ENCODE measurements at places on chromosomes 13 and 19.

GRCh38 chr19:567296-567900, 5.0 kb upstream of the BSG start:
- no peak for DNase-seq

GRCh38 chr19:56105090-56105701, 15.9 kb downstream of the ZNF787 start:
- DNase-seq = peak; percentile 30

DNA sequence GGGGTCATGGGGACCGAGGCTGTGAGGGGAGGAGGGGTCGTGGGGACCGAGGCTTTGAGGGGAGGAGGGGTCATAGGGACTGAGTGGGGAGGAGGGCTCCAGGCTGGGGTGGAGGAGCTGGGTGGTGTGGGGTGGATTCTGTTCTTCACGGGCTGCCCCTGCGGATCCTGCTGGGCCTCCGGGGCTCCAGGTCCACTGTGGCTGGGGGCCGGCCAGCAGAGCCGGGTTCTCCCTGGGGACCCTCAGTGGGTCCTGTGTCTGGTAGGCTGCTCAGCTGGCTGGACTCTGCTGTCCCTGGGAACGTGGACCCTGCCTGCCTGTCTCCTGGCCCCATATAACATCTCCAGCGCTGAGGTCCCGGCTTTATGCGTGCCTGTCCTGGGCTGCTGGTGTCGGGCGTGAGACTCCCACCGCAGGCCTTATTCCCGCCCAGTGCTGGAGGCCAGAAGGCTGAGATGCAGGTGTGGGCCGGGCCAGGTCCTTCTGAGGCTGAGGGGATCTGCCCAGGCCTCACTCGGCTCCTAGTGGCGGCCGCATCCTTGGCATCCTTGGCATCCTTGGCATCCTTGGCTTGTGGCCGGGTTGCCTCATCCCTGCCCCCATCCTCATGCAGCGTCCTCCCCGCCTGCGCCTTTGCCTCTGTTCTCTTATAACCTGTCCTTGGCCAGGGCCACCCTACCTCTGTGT, 19.8 kb upstream of the GNA15 start:
- DNase-seq = no peak

DNA sequence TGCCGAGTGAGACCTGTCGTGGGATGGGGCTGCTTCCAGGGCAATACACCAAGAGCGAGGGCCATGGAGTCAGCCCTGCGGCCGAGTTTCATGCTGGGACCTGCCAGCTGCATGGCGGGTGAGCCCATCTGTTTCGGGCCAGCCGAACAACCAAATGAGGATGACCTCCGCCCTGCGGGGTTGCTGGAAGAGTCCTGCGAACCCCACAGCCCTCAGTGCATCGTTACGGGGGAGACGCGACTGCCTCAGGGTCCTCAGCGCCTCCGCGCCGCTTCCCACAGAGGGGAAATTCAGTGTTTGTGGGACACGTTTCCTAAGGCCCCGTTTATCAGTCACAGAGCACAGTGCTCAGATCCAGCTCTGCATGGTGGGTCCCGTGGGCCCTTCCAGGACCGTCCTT, 22.0 kb downstream of the SLC15A1 start:
- no peak for DNase-seq

DNA sequence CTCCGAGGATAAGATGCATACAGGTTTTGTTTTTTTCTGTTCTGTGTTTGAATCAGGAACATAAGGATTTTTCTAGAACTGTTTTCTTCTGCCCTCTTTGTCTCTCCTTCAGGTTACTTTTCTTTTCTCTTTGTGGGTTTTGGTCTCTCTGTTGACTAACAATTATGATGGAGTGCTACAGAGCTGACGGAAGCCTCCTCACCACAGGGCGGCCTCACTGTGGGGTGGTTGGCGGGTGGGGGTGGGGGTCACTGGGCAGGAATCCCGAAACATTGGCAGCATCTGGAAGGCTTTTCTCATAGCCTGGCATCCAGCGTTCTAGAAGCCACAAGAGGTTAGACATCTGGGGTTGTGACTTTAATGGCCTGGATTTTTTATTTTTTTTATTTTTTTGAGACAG, 12.0 kb upstream of the MATK start:
- DNase-seq = no peak

- no peak for DNase-seq
Measured at GRCh38 chr13:110676595-110677587, 29.0 kb downstream of the CARS2 start.

DNA sequence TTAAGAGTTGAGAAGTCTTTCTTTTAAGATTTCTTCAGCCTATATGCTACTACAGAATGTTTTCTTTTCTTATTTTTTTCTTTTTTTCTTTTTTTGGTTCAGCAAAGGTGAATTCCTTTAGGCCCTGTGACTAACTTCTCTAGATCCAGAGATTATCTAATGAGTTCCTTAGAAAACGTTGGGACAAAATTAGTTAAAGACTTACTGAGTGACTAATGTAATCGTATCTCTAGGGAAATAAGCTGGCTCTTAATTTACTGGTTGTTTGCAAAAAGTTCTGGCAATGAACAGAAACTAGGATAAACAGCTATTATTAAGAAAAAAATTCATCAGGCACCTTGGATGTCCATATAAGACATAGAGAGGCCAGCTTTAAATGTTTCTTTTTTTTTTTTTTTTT, 30.7 kb upstream of the CSNK1A1L start:
- no peak for DNase-seq

GRCh38 chr19:1266916-1267476, 2.1 kb upstream of the CIRBP start:
- no peak for DNase-seq

- no peak for DNase-seq
Measured at GRCh38 chr13:48412881-48413351, at the start of gene LPAR6. Gene LPAR6, minus strand, starts transcription at chr13:48413113. Its CDS starts 690 bp downstream, at chr13:48412423.

- DNase-seq = no peak
Measured at GRCh38 chr19:10113592-10113963, 2.1 kb downstream of the P2RY11 start.

- no peak for DNase-seq
Measured at GRCh38 chr19:16619457-16619856, 8.5 kb downstream of the MED26 start.

- DNase-seq = no peak
Measured at GRCh38 chr19:38538386-38538785, 79.4 kb downstream of the MAP4K1 start.

- DNase-seq = no peak
Measured at GRCh38 chr19:33508009-33508408, 13.6 kb downstream of the PEPD start.

GRCh38 chr13:51632591-51633362, 48.5 kb downstream of the WDFY2 start:
- no peak for DNase-seq

DNA sequence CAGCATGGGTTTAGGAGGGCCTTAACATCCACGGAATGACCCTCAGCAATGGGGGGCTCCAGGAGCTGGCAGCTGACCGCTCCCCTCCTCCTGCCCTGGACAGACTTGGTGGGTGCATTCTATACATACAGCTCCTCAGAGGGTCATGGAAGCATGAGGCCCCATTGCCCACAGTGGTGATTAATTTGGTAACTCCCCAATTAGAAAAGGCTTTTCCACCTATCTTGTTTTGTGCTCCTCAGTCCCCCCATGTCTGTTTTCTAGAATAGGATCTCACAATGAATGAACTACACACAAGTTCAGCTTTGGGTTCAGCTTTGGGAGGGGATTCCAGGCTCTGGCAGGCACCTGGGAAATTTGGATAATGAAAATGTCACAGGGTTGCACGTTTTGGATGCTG, 707.8 kb downstream of the UQCRFS1 start:
- DNase-seq = no peak

DNA sequence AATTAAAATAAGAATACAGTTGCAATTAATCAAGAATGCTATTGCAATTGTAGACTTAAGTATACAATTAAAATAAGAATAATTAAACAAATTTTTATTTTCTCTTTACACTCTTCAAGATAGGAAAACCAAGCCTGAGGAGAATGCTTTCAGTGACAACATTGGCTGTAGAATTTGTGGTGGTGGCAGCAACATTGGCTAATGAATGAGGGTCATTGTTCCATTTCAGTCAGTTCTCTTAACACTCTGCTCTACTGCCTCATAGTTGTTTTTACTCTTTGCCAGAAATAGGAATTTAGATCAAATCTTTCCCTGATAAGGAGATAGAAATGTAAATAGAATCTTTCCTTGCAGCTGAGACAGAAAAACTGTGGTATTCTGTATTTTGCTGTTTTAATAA, 391.6 kb downstream of the PCDH20 start:
- no peak for DNase-seq

DNA sequence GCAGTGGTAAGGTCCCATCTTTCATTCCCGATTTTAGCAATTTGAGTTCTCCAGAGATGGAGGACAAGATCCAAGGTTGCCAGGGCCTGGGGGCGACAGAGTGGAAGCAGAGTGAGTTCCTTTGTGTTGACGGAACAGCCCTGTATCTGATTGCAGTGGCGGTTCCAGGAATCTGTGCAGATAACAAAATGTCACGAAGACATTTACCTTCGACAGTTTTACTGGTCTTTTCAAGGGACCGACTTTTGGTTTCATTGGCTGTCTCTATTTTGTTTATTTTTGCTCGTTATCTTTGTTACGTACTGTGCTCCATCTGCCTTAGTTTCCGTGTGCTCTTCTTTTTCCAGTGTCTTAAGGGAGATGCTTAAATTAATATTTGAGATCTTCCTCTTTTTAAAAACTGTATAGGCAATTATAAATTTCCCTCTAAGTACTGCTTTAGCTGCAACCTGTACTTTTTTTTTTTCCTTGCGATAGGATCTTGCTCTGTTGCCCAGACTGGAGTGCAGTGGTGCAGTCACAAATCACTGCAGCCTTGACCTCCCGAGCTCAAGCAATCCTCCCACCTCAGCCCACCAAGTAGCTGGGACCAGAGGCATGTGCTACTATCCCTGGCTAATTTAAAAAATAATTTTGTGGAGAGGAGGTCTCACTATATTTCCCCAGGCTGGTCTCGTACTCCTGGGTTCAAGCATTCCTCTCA, 23.2 kb downstream of the KDM4B start:
- no peak for DNase-seq

GRCh38 chr13:36975172-36975571, 24.0 kb downstream of the ALG5 start:
- DNase-seq = no peak

- peak; percentile 100 for DNase-seq
Measured at GRCh38 chr19:47514869-47515588, at the start of gene NAPA. Gene NAPA, minus strand, starts transcription at chr19:47515063. Its CDS starts 123 bp downstream, at chr19:47514940.

GRCh38 chr19:32022044-32022640, 323.3 kb upstream of the ZNF507 start:
- DNase-seq = no peak

GRCh38 chr13:28052945-28053344, 47.4 kb downstream of the FLT3 start:
- DNase-seq = no peak

DNA sequence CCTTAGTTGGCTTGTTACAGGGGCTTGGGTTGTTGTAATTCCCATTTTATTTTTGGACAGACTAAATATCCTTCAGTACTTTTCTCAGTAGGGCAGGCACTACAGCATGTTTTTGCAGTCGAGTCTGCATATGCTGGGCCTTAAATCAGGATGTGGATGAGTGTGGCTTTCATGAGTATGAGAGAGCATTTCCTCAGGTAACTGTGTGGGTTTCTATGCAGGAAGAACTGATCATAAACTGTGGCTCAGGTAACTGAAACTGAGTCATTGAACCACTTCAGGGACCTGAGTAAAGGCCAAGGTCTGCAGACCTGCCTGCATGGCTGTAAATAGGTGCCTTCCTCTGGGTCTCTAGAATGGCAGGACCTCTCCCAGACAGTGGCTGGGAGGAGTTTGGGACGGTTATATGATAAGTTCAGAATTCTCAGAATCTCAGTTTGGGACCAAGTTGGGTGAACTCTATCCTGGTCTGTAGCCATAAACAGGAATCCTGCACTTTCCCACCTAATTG, 112.1 kb downstream of the ZNF737 start:
- DNase-seq = no peak

DNA sequence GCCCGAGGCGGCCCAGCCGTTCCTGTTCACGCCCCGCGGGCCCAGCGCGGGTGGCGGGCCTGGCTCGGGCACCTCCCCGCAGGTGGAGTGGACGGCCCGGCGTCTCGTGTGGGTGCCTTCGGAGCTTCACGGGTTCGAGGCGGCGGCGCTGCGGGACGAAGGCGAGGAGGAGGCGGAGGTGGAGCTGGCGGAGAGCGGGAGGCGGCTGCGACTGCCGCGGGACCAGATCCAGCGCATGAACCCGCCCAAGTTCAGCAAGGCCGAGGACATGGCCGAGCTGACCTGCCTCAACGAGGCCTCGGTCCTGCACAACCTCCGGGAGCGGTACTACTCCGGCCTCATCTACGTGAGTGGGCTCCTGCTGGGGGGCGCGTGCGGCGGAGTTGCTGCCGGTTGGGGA, 7.0 kb downstream of the MYH14 start:
- DNase-seq = no peak

DNA sequence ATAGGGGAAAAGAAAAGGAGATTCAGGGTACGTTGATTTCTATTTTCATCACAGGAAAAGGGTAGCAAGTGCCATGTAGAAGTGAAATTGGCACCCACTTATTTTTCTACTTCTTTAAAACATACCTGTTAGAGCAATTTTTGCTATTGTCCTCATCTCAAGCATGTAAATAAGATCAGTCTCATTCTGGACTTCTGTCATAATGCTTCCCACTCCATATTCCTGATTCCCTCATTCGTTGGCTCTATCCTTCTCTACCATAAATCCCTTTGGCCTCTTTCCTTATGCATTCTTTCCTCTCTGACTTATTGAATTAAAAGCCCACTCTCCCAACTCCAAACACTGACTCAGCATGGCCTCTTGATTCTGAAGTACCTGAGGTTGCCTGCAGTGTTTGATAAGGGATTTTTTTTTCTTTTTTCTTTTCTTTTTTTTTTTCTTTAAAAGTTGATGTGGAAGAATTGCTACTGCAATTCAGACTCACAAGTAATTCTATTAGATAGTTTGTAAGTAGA, 465.7 kb downstream of the SLITRK6 start:
- no peak for DNase-seq

DNA sequence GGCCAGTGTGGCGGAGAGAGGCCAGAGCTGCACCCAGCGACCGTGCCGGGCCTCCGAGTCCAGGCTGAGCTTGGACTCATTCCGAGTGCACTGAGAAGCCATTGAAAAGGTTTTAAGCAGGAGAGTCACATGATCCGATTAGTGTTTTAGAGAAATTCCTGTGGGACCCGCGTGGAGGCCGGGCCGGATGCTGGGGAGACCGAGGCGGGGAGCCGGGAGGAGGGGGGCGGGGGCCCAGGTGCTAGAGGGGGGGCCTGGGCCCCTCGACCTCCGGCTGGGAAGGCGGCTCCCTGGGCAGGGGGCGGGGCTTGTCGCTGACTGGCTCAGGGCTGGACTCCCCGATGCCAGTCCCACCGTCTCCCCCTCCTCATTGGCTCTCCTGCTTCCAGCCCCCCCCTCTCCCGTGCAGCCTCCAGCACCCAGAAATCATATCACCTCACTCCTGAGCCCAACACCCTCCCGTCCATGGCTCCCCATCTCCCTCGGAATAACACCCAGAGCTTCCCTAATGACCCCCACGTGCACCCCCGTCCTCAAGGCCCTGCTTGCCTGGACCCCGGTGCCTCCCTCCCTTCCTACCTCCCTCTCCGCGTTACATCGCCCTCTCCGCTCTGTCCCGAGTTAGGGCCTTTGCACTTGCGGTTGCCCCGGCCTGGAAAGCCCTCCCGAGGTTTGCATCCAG, 5.2 kb upstream of the ZNF579 start:
- no peak for DNase-seq

All from thoracic aorta (tissue), 2 donors.